ENCODE measurements at places on chromosomes 16 and 17.

DNA sequence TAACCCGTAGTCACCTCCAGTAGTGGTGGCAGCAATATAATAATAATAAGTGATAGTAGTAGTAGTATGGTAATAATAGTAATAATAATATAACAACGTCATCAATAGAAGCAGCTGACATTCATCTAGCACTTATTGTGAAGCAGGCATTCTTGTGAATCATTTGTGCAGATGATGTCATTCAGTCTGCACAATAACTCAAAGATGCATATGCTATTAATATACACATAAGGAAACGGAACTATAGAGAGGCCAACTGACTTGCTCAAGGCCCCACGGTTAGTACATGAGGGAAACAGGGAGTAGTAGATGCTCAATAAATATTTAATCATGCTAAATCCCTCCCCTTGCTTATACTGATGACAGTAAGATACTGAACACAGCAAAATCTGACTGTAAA, 35.4 kb upstream of the GAN start:
- DNase-seq: no peak

- no peak for DNase-seq
Measured at GRCh38 chr17:9074131-9074530, 52.8 kb downstream of the NTN1 start.

GRCh38 chr17:36773039-36773438, 164.2 kb upstream of the LHX1 start:
- DNase-seq: no peak

DNA sequence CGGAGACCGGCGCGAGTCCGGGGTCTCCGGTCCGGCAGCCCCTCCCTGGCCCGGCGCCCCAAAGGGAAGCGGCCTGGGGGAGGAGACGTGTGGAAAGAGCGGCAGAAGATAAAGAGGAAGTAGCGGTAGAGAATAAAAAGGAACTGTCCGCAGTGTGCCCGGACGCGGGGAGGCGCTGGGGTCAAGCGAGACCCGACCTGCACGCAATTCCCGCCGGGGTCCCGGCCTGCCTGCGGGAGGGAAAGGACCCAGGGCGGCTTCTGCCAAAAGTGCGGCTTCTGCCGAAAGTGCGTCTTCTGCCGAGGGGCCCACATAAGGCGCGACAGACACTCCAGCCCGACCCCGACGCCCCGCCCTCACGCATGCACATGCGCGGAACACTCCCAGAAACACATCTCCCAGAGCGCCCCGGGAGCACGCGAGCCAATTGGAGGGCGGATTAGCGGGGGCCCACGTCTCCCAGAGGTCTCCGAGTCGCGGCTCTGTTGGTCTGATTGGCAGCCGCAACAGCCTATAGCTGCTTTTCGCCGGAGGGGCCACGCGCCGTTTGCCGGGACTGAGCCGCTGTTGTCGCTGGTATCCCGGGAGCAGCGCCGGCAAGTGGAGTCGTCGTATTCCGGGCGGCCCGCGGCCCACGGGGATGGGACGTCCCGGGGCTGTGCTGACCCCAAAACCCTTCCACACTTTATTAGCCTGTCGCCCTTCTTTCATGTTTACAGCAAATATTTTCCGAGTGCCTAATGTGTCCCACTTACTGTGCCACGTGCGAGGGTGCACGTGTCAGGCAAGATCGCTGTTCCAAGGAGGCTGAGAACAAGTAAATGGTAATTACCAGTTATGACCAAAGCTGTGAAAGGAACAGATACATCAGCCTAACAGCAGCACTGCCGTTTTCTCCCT, 8.0 kb upstream of the MEFV start:
- DNase-seq: peak; percentile 99

DNA sequence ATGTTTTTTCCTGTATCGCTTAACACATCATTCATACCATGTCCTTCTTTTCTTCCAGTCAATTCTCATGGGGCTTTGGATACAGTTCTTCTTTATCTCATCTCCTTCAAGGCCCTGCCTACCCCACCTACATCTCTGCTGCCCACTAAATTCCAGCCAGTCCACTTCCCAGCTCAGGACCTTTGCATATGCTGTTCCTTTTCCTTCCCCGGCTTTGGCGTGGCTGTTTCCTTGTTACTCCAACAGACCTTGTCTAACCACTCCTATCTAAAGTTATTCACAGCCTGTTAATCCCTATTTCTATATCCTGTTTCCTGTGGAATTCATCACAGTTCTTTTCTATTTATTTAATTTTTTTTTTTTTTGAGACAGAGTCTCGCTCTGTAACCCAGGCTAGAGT, 6.6 kb upstream of the STAT3 start:
- no peak for DNase-seq

DNA sequence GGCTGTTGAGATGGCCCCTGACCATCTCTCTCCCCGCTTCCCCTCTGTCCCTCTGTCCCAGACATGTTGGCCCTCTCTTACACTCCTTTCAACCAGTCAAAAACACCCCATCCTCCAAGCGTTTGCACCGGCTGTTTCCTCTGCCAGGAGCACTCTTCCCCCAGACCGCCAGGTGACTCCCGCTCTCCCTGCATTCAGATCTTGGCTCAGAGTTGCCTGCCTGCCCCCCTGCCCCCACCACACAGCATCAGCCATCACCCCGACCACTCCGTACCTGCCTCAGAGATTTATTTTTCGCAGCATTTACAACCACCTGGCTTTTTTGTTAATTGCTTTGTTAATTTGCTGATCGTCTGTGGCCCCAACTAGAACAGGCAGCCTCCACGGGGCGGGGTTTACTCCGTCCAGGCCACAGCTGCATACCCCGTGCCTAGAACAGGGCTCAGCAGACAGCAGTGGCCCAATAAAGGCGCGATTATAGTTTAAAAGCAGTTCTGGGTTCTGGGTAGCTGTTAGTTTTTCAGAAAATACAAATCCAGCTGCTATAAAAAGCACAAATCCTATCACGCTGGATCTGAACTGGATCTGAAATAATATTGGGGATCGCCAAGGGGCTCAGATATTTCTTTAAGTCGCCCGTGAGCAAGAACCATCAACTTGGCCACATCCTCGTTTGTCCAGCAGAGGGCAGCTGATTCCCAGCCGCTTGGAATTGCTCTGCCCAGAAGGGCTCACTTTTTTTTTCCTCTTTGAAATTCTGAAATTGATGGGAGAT, 173.6 kb downstream of the IRF8 start:
- DNase-seq: peak; percentile 94

- no peak for DNase-seq
Measured at GRCh38 chr17:48579760-48580554, 1.8 kb upstream of the HOXB4 start.

Measured in osteoblast (primary cell).